ENCODE measurements at places on chromosomes 4 and X.

GRCh38 chr4:37948542-37948941 is 11.7 kb upstream of the PTTG2 start:
- DNase-seq, result no peak

- DNase-seq, result no peak
Measured at GRCh38 chr4:73533515-73534422, 52.2 kb downstream of the AFM start.

DNA sequence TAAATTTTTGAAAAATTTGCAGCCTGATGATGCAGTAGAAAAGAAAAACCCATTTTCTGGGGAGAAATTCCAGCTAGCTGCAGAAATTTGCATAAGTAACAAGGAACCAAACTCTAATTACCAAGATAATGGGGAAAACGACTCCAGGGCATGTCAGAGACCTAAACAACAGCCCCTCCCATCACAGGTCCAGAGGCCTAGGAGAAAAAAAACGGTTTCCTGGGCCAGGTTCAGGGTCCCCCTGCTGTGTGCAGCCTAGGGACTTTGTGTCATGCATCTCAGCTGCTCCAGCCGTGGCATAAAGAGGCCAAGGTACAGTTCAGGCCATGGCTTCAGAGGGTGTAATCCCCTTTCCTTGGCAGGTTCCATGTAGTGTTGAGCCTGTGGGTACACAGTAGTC is 733.7 kb upstream of the CT83 start:
- DNase-seq, result no peak

GRCh38 chr4:153151535-153152455 is 52.4 kb upstream of the TRIM2 start:
- peak; percentile 31 for DNase-seq

- DNase-seq, result no peak
Measured at GRCh38 chr4:175297965-175298565, 379.9 kb downstream of the ADAM29 start.

DNA sequence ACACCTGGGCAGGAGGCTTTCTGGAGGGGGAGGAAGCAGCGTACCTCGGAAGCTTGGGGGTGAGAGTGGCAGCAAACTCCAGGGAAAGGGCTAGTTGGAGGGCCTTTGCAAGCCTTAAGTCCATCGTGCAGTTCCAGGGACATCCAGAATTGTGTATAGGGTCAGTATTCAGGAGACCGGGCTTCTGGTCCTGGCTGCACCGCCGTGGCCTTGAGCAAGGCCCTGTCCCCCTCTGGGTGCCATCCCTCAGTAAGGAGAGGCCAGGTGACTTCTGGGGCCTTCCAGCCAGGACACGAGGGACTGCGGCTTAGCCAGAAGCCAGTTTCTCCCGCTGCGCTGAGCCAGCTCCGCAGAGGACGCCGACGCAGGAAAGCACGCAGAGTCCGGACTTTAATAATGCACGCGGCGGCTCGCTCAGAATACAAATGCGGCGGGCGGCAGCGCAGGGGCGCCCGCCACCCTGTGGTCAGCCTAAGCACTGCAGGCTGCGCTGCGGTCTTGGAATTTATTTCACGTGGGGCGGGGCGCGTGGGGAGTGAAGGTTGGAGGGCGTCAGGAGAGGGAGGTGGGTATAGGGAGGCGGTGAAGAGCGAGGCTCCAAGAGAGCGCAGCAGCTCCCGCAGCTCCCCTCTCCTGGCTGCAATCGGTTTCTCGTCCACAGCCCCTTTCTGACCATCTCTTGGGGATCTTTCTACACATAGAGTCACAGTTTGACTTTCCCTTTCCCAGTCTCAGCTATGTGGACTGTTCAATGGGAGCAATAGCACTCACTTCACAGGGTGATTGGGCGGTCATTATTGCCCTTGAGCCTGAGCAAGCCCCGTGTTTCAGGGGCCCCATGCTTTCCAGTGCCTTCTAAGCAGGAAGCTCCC is 94.1 kb upstream of the GPR50 start:
- peak; percentile 68 for DNase-seq

- DNase-seq, result no peak
Measured at GRCh38 chrX:123493857-123494256, 239.0 kb downstream of the THOC2 start.

DNA sequence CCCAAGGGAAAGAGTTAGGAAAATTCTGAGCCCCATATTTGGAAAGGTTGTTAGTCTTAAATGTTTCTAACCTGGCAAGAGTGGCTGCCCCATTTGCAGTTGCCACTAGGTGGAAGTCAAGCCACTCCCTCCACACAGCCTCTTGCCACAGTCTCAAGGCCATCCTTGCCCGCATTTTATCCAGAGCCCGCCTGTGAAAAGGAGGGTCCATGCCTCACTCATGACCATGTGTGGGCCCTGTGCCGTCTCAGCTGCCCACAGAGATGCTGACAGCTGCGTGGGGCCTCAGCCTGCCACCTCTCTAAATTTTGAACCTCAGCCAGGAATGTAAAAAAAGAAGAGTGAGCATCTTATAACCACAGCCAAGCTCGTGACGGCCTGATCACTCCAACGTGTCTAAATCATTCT is 201.5 kb upstream of the FAM241A start:
- DNase-seq, result no peak

GRCh38 chr4:182189103-182189878 is 53.9 kb upstream of the TENM3 start:
- no peak for DNase-seq

DNA sequence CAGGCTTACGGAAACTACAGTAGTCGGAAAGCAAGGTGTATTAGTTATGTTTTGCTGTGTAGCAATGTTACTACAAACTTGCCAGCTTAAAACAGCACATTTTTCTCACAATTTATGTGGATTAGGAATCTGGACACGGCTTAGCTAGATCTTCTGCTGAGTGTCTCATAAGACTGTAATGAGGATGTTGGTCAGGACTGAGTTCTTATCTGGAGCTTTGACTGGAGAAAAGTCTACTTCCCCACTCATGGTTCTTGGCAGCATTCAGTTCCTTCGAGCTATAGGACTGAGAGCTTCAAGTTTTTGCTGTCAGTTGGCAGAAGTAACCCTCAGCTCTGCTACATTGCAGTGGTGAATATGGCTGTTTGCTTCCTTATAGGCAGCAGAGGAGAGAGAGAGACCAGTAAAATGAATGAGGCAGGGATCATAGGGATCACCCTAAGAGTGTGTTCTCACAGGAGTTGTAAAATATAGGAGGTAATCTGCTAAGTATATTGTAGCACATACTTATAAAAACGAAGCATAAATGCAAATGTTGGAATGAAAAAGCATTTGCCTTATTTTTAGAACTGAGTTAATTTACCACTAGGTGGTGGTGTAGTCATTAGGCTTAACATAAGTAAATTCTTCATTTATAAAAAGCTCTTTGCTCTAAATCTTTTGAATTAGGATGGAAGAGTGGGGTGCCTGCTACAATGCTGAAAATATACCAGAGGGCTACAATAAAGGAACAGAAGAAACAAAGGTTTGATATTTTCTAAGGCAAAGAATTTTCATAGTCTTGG is 38.6 kb downstream of the ALG13 start:
- no peak for DNase-seq

DNA sequence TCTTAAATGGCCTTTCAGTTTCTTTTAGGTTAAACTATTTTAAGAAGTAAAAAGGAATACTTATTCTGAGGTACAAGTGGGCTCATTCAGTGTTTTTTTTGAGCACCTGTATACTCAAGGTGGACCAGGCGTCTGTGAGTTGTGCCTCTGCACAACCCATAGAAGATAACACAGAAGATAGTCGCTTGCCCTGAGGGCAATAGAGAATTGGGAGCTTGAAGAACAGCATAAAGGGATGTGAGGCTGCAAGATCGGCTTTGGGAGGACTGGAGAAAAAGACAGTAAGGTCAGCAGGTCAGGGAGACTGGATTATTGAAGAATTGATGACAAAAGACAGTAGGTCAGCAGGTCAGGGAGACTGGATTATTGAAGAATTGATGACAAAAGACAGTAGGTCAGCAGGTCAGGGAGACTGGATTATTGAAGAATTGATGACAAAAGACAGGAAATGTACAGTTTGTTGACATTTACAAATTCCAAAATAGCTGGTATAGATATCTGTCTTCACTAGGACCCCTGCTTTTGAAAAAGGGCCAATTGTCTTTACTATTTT is 3.1 kb downstream of the CPE start:
- no peak for DNase-seq

DNA sequence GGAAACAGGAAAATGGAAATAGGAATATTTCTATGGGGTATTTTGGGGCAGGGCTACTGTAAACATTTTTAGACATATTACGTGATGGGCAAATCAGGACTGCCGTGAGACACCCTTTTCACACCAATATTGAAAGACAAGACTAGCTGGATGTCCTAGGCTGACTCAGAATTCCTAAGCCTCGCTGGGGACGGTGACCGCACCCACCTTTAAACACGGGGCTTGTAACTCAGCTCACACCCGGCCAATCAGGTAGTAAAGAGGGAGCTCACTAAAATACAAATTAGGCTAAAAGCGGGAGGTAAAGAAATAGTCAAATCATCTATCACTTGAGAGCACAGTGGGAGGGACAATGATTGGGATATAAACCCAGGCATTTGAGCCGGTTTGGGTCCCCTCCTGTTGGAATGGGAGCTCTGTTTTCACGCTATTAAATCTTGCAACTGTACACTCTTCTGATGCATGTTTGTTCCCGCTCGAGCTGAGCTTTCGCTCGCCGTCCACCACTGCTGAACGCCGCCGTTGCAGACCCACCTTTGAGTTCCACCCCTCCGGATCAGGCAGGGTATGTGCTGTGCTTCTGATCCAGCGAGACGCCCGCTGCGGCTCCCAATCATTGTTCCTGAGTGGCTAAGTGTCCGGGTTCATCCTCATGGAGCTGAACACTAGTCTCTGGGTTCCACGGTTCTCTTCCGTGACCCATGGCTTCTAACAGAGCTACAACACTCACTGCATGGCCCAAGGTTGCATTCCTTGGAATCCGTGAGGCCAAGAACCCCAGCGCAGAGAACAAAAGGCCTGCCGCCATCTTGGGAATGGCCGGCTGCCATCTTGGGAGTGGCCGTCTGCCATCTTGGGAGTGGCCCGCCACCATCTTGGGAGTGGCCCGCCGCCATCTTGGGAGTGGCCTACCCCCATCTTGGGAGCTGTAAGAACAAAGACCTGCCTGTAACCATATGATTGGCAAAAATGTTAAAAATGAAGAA is 152.6 kb downstream of the CRLF2 start:
- no peak for DNase-seq

DNA sequence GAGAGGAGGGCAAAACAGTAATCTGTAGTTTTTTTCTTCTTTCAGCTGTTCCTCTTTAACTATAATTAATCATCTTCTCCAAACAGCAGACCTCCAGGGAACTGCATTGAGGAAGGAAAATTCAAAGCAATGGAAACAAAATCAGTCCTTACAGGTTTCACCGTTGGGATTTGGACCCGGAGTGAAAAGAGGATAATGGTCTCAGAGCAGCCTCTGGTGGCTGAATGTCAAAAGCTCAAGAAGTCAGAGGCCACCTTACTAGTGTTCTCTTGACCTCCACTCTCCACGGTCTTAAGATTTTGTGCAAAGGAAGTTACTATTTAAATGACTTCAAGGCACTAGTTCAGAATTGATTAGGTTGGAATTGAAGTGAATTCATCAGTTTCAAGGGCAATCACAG is 16.0 kb upstream of the MID1 start:
- no peak for DNase-seq

DNA sequence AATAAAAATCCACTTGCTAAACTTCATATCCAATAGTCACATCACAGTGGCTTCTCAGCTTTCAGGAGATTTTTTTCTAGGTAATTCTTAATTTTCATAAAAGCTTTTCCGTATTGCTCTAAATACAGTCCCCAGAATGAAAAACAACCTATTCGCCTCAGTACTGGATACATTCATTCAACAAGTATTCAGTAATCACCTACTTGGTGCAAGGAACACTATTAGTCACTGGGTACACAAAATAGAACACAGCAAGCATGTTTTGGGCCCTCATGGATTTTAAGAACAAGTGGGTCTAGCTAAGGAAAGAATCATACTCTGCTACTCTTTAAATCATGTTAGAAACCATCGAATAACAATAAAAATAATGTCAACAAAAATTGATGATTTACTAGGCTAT is 2.8 kb upstream of the BEX3 start:
- DNase-seq, result no peak

GRCh38 chr4:155615081-155615887 is 51.4 kb upstream of the GUCY1A1 start:
- DNase-seq, result no peak

DNA sequence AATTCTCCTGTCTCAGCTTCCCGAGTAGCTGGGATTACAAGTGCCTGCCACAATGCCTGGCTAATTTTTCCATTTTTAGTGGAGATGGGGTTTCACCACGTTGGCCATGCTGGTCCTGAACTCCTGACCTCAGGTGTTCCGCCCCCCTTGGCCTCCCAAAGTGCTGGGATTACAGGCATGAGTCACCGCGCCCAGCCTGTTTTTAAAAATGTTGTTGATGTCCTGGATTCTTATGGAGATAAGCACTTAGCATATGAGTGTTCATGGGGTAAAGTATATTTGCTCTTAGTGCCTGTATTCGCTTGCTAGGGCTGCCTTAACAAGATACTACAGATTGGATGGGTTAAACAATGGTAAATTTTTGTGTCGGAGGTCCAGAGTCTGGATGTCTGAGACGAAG is 91.7 kb downstream of the CEP44 start:
- no peak for DNase-seq

- no peak for DNase-seq
Measured at GRCh38 chr4:153408932-153409331, 57.2 kb upstream of the TMEM131L start.

DNA sequence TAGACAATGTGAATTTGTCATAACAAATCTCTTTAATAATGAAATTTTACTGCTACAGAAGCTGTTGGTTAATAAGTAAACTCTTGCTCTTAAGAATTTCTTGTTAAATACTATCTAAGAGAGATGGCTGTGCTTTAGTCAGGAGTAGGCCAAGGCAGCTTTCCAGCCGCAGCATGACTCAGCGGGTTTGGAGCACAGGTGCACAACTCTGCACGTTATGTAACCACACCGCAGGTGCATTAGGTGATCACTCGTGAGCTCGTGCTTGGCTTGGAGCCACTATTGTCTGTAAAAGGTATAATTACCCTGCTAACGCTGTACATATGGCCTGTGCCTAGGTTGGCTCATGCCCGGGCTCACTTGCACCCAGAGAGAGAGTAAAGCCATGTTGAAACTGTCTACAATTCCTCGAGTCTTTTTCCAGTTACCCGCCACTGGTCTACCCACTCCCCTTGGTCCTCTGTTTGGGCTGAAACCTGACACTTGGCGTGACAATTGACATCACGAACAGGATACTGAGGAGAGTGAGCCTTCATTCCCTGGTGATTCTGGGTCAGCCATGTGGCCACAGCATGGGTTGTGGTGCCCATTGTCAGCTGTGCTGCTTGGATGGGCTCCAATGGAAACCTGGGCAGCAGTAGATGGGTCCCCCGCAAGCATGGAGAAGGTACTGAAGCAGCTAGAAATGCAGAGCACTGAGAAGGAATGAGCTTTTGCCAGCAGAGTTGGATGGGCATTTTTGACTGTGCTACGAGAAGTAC is 18.4 kb upstream of the ANAPC4 start:
- no peak for DNase-seq

DNA sequence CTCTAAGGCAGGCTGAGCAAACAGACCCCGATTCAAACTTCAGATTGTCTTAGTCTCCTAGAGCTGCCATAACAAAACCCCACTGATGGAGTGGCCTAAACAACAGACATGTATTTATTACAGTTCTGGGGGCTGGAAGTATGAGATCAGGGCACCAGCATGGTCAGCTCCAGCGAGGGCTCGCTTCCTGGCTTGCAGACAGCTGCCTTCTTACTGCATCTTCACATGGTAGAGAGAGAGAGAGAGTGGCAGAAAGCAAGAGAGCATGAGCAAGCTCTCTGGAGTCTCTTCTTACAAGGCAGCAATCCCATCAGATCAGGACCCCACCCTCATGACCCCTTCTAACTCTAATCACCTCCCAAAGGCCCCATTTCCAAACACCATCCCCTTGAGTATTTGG is 22.3 kb upstream of the SORCS2 start:
- no peak for DNase-seq

GRCh38 chr4:10655968-10656367 is 28.6 kb downstream of the CLNK start:
- DNase-seq, result no peak

Measured in activated T-cell treated with anti-CD3 and anti-CD28 coated beads, Interleukin-2, amount 50 U/mL, for 1 hour (primary cell).